ENCODE measurements at places on chromosomes 13 and 19.

- no peak for DNase-seq
These were observed 727.7 kb downstream of the UQCRFS1 start for GRCh38 chr19:28485292-28485691.

DNA sequence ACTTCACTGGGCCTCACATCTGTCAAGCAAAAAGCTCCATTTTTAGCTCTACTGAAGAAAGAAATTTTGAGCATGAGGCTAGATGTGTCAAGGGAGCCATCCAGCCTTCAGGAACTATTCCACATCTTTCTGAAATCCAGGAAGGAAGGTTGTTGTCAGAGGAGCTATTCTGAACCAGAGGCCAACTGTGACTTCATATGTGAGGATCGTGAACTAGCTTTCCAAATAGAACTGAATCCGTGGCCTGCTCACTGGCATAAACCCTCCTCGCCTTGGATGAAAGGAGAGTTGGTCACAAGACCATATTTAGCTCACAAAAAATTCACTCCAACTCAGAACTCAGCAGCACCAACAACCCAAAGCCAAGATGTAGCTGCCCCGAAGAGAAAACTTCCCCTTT is 195.8 kb downstream of the FOXO1 start:
- no peak for DNase-seq

- no peak for DNase-seq
These were observed 194.2 kb downstream of the POU4F1 start for GRCh38 chr13:78409172-78409571.

DNA sequence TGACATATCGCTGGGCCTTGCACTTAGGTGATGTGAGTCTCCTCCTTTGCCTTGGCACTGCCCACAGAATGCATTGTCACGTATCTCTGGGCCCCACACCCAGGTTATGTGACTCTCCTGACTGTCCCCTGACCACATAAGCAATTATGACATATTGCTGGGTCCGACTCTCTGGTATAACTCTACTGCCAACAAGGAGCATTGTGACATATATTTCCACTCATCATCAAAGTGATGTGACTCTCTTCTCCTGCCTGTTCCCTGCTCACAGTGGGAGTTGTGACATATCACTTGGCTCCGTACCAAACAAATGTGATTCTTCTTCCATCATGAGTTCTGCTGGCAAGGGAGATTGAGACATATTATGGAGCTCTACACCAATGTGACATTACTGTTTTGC is 15.4 kb upstream of the ZNF681 start:
- DNase-seq = no peak

DNA sequence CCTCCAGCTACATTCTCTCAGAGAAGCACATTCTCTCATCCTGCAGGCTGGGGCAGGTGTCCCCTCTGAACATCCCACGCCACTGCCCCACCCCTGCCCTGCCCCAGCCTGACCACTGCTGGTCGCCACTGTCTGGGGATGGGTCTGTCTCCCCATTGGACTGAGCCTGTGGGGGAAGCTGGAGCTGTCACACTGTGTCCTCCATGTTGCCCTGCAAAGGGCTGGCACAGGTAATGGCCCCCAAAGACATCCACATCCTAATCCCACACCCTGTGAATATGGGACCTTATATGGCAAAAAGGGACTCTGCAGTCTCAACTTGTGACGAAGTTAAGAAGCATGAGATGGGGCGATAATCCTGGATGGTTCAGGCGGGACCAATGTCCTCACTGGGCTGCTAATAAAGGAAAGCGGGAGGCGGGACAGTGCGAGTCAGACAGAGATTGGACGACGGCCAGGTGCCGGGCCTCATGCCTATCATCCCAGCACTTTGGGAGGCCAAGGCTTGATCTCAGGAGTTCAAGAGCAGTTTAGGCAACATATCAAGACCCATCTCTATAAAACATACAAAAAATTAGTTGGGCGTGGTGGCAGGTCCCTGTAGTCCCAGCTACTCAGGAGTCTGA is 9.1 kb downstream of the AP2S1 start:
- DNase-seq = no peak

- DNase-seq = no peak
These were observed 294.7 kb downstream of the DCLK1 start for GRCh38 chr13:35836446-35836845.

DNA sequence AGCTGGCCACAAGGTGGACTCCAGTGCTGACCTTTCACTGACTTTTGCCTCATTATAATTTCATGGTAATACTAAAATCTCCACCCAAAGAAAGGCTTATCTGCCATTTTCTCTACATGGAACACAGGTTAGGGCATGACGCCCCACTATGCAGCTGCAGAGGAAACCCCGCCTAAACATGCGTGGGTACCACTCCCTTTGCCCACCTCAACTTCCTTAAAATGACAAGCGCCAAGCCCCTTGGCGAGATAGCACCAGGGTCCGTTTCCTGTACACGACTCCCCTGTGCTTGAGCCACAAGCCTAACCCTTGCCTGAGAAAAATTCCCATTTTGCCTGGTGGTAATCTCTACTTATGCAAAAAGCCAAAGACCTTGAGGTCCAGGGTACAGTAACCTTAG is 36.0 kb upstream of the PABPC3 start:
- no peak for DNase-seq

DNA sequence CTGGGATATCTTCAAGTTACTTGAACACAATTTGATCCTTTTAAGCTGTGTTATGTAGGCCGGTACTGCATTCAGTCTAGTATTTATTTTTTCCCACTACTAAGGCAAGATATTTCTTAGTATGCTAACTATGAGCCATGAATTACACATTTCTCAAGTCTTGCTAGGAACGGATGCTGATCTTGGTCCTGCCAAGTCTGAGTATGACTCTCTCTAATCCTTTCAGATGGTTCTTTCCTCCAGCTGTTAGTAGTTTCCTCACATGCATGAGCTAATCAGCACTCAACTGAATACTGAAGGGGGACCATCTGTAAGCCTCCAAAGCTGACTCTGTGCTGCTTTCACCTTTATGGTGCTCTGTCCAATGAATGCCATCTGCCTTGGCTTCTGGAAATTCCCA is 460.3 kb downstream of the KCTD12 start:
- DNase-seq = no peak

DNA sequence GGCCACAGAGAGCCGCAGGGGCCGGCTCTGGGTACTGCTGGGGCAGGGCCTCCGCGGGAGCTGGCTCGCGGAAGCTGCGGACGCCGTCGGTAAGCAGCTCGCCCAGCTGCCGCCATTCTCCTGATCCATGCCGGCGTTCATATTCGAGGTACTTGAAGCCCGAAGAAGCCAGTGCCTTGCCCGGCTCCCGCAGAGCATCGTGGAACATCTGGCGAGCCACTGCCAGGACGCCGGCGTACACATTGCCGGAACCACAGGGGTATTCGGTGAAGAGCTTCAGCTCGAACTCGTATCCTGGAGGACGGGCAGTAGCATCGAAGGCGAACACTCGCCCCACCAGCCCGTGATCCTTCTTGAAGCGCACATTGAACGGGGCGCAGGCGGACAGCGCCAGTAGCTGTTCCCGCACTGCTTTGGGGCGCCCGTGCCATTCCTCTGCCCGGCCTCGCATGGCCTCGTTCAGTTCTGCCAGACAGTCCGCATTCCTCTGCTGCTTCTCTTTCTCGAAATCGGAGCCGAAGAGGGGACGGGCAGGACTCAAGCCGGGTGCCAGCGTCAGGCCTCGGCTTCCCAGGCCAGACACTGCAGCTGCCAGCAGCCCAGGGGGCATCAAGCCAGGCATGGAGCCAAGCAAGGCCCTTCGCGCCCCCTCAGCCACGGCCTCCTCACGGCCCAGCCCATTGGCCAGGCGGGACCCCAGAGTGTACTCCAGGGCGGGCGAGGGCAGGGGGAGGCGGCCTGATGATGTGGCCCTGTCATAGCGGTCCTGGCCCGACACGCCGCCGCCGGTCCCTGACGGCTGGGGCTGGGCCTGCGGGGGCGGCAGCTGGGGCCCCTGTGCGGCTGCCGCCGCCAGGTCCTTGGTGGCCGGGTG is 1.0 kb downstream of the IRF2BP1 start:
- DNase-seq = no peak

GRCh38 chr19:3652422-3652821 is 25.8 kb upstream of the CACTIN start:
- no peak for DNase-seq

DNA sequence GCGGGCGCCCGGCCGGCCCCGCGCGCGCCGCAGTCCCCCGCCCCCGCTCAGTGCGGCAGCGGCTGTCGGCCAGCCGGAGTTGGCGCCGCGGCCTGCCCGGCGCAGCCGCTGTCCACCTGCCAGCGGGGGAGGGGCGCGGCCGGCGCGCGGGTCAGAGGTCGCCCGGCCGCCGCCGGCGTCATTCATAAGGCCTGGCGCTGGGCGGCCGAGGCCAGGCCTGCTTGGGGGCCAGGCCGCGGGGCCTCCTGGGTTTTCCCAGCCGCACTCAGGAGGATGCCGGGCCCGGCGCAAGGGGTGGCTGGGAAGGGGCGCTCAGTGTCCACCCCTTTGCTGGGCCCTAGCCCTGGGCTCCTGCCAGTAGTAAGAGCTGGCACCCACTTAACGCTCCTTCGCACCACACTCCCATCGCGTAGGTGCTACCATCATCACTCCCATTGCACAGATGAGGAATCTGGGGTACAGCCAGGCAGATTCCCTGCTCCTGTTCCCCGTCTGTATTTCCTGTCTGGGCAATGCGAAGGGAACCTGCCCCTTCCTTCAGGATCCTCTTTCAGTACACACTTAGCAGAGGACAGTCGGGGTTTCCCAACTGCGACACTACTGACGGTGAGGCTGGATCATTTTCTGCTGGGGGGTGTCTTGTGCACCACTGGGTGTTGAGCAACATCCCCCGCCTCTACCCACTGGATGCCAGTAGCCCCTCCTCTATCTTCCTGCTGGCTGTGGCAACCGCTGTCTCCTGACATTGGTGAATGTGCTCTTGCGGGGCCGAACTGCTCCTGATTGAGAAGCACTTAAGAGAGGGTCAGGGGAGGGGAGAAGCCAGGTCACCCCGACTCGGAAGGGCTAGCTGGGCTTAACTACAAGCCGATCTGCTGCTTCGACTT is 846 bp upstream of the PRKACA start:
- peak; percentile 27 for DNase-seq

GRCh38 chr13:46176756-46177155 is 5.2 kb downstream of the LCP1 start:
- DNase-seq = no peak

DNA sequence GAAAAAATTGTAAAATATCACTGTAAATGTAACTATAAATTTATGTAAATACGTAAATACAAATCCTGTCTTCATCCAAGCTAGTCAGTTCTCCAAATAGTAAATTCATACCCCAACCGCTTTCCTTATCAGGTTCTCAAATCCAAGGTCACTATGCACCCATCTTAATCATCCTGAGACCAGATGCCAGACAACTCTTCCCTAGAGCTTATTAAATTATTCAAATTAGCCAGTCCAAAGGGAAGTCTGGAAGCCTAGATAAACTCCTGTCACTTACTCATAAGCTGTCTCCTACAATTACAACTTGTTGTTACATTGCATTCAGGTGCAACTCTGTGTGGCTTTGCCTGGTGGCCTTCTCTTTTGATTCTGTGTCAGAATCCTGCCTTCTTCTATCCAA is 836.1 kb upstream of the PCDH20 start:
- no peak for DNase-seq

DNA sequence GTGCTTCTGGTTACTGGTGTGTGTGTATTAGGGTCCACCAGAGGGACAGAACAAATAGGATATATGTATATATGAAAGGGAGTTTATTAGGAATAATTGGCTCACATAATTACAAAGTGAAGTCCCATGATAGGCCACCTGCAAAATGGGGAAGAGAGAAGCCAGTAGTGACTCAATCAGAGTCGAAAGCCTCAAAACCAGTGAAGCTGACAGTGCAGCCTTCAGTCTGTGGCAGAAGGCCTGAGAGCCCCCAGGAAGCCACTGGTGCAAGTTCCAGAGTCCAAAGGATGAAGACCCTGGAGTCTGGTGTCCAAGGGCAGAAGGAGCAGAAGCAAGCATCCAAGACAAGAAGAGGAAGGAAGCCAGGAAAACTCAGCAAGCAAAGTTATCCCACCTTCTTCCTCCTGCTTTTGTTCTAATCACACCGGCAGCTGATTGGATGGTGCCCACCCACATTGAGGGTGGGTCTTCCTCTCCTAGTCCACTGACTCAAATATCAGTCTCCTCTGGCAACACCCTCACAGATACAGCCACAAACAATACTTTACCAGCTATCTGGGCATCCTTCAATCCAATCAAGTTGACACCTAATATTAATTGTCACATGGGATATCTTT is 21.7 kb upstream of the SCEL start:
- no peak for DNase-seq

DNA sequence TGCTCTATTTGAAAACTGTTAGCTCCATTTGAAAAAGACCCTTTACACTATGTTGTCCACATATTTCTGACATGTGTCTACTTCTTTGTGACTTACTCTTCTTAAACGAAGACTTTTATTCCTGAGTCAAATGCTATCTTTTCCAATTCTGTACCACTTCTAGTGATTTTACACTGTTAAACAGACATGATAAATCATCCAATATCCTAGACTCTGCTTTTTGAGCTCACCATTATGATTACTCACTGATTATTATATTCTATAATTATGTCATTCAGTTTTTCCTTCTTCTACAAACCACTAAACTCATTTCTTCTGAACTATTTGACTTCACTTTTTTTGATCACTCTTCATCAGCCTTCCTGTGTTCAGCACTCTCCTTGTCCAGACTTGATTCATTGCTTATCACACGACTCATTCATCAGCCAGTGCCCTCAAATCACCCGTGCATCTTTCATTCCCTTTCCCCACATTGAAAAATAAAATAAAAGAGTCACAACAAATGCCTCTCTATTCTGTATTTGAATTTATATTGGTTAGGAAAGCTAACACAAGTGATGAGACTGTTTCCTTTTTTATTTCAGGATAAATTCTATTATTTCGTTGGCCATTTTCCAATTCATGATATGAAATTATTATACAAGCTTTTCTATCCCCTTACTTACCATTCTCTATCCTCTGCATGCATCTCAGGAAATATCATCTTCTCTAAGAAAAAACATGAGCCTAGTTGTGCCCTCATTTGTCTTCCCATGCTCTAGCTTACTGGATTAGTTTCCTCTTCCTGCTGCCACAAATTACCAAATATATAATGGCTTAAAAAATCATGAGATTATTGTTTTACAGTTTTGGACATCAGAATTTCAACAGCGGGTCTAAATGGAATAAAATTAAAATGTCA is 1482.1 kb upstream of the MIR17HG start:
- DNase-seq = no peak

GRCh38 chr19:13557756-13558398 is 51.6 kb upstream of the CACNA1A start:
- no peak for DNase-seq

- no peak for DNase-seq
These were observed 5.4 kb downstream of the ZNF8 start for GRCh38 chr19:58284199-58284598.

GRCh38 chr19:18292810-18293641 is 11.6 kb upstream of the JUND start:
- DNase-seq = no peak

- DNase-seq = no peak
These were observed 1761.5 kb downstream of the PCDH9 start for GRCh38 chr13:65468628-65469027.
